MCF 10A (cell line): ENCODE measurements at places on chromosomes 7 and 10. TPM values are rescaled to one million over a fixed set of nuclear protein-coding genes. Genes with fewer than 3 reads are reported as not detected.

Gene A1CF
- total RNA-seq: not detected in 2 replicates

Gene MRM2
- total RNA-seq: 26.9 and 32.1 TPM in 2 replicates

Gene ZP3
- 5.6 TPM in 2 replicates for total RNA-seq

Gene CNPY1
- total RNA-seq: not detected in 2 replicates

DNA sequence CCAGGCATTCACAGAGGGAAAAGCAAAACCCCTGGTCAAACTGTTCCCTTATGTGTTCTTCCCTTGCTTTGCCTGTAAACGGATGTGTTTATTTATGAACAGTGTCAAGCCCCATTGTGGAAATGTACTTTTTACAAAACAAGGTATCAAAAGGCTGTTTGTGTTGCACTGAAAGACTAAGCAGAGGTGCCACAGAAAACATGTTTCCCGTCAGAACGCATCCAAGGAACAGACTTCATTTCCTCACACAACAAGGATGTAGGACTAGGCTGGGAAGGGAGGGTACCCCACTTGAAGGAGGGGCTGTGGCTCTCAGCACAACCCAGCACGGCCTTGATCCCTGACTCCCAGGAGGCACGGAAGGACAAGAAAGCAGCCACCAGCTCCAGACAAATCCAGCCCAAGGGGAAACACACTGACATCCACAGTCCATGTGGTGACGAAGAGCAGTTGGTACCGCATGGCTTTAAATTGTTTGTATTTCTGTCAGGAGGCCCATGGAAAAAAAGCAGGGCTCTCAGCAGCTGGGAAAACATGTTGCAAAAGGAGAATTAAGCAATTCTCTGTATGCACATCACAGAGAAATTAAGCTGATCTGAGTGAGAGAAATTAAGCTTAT, 85.6 kb downstream of the RNF216 start:
- no peaks in the 10 kb centered on the region for H3K27me3 ChIP-seq
- peak; percentile 42 for DNase-seq
- H3K36me3 ChIP-seq: peaks cover 18% of the 10 kb centered on the region
- peaks cover 43% of the 10 kb centered on the region for H3K4me1 ChIP-seq
- H3K4me3 ChIP-seq: no peak overlapping the region

DNA sequence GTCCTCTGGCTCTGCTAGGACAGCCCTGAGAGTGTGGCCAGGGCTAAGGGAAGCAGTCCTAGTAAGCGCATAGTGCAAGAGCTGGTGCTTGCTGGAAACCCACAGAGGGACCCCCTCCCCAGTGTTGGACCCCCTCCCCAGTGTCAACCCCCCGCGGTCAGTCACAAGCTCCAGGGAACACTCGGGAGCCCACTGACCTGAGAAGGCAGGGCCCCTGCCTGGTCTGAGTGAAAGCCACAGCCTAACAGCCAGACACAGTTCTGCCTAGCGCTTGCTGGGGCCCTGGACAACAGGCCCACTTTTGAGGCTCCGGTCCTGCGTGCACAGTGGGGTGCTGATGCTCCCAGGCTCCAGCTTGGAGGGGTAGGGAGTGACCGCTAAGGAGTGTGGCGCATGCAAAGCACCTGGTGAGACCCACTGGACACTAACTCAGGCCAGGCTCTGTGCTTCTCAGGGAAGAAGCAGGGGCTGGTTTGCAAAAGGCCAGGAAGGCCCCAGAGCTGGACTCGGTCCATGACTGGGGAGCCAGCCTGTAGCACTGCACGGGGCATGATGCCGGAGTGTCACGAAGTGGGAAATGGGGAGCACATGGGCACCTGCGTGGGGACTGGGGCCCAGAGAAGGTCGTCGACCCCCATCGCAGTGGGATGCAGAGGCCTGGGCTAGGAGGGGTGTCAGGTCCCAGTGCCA, 175.8 kb upstream of the PPP2R2D start:
- no peak overlapping the region for H3K27ac ChIP-seq
- H3K4me3 ChIP-seq: no peak overlapping the region
- DNase-seq: no peak
- peaks cover 5% of the 10 kb centered on the region for H3K36me3 ChIP-seq

DNA sequence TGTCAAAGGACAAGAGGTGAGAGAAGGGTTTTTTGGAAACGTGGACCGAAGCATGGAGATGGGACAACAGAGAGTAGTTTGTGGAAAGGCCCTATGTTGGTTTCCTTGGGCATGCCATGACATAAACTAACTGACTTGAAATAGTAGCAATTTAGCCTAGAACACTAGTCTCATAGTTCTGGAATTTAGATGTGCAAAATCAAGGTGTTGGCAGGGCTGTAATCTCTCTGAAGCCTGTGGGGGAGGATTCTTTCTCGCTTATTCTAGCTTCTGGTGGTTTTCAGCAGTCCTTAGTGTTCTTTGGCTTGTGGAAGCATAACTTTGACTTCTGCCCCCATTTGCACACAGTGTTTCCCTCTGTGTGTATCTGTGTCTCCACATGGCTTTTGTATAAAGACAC, 283.4 kb downstream of the GFRA1 start:
- no peak overlapping the region for H3K4me3 ChIP-seq
- H3K36me3 ChIP-seq: no peaks in the 10 kb centered on the region
- DNase-seq: no peak
- H3K27ac ChIP-seq: peak overlapping the region; percentile 68
- H3K4me1 ChIP-seq: peaks cover 10% of the 10 kb centered on the region
- no peaks in the 10 kb centered on the region for H3K27me3 ChIP-seq

DNA sequence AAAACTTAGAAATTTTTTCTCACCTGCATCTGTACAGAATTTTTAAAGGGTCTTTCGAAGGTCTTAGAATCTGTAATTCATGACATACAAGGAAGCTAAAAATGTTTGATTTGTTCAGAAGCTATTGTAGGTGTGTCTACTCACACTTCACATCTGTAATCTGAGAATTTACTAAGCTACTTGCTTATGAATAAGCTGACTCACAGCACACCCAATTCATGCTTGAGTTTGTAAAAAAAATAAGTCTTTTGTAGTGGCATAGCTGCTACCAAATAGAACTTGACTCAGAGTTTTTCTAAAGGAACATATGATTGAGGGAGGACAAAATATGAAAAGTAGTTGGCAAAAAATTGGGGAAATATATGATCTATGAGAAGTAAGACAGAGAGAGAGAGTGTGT, 12.7 kb upstream of the AGR2 start:
- H3K4me3 ChIP-seq: no peak overlapping the region
- H3K36me3 ChIP-seq: no peaks in the 10 kb centered on the region
- peak; percentile 41 for DNase-seq
- H3K27ac ChIP-seq: peak overlapping the region; percentile 37
- H3K27me3 ChIP-seq: no peaks in the 10 kb centered on the region

- peak; percentile 56 for DNase-seq
- no peaks in the 10 kb centered on the region for H3K36me3 ChIP-seq
- no peaks in the 10 kb centered on the region for H3K27me3 ChIP-seq
Observed at GRCh38 chr7:34523226-34523918, 134.6 kb upstream of the NPSR1 start.

GRCh38 chr10:10798102-10798863, 219.4 kb upstream of the CELF2 start:
- H3K4me1 ChIP-seq: peaks cover 36% of the 10 kb centered on the region
- no peaks in the 10 kb centered on the region for H3K27me3 ChIP-seq
- no peak for DNase-seq
- no peaks in the 10 kb centered on the region for H3K36me3 ChIP-seq

GRCh38 chr10:129904323-129904722, 59.8 kb downstream of the EBF3 start:
- H3K4me3 ChIP-seq: no peak overlapping the region
- DNase-seq: no peak
- H3K27me3 ChIP-seq: no peaks in the 10 kb centered on the region
- H3K4me1 ChIP-seq: no peaks in the 10 kb centered on the region
- no peak overlapping the region for H3K27ac ChIP-seq

DNA sequence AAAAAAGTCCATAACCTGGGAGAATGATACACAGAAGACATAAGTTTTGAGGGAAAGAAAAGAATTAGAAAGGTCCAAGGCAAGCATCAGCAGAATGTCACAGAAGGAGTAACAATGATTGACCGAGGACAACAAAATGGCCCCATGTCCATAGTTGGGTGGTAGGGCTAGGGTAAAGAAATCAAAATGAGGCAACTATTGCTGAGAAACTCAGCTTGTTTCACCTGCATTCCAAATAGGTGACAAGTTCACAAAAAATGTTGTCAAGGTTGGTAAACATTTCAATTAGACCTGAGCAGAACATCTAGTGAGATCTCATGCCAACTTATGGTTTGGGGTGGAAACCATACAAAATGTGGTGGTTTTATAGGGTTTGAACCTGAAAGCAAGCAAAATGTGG, 22.8 kb upstream of the DLX6 start:
- H3K4me1 ChIP-seq: peaks cover 5% of the 10 kb centered on the region
- no peak overlapping the region for H3K4me3 ChIP-seq
- no peak for DNase-seq
- no peaks in the 10 kb centered on the region for H3K36me3 ChIP-seq

- H3K4me1 ChIP-seq: peaks cover 13% of the 10 kb centered on the region
- H3K36me3 ChIP-seq: peaks cover 6% of the 10 kb centered on the region
- no peak overlapping the region for H3K4me3 ChIP-seq
- DNase-seq: peak; percentile 91
- H3K27me3 ChIP-seq: no peaks in the 10 kb centered on the region
Observed at GRCh38 chr7:33986951-33987947, 81.9 kb downstream of the BMPER start.

DNA sequence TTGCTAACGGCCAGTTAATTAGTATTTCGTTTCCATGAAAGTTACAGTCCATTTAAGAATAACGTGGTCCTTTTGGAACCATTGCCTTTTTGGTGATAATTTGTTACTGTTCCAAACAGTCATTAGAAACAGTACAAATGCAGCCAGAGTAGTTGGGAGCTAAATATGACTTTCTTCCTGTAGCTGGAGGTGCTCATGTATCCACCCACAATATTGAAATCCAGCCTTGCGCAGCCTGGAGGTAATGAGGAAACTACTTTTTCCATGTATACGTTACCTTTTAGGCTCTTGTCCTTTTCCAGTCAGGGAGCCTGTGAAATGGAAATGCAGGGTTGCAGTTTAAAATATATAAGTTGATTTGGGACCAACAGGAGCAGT, 43.6 kb downstream of the LHFPL3 start:
- H3K27me3 ChIP-seq: peaks cover 57% of the 10 kb centered on the region
- H3K27ac ChIP-seq: no peak overlapping the region
- H3K4me1 ChIP-seq: no peaks in the 10 kb centered on the region
- no peak overlapping the region for H3K4me3 ChIP-seq
- no peak for DNase-seq

DNA sequence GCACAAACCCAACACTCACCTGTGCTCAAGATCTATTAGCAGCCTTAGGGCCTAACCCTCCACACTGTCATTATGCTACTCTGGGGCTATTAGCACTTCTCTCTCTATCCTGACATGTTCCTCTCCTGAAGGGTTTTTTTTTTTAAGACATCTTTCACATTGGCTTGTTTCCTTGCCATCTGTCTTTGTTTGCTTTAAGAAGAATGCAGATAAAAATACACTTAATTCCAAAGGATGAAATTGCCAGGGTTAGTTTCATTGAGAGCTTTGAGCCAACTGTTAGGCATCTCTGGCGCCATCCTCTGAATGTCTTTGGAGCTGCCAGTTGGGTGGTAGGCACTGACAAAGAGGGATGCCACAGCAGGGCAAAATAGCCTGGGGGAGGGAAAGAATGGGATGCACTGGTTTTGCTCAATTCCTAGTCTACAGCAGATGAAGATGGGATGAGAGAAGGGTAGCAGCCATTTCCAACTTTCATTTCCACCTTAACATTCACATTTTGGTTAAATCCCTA, 399.2 kb downstream of the SORCS1 start:
- no peaks in the 10 kb centered on the region for H3K36me3 ChIP-seq
- H3K4me3 ChIP-seq: no peak overlapping the region
- H3K27ac ChIP-seq: no peak overlapping the region

GRCh38 chr10:21519397-21519933, 6.0 kb downstream of the SKIDA1 start:
- DNase-seq: no peak
- no peak overlapping the region for H3K27ac ChIP-seq
- H3K4me3 ChIP-seq: no peak overlapping the region
- H3K4me1 ChIP-seq: peaks cover 18% of the 10 kb centered on the region
- no peaks in the 10 kb centered on the region for H3K27me3 ChIP-seq

DNA sequence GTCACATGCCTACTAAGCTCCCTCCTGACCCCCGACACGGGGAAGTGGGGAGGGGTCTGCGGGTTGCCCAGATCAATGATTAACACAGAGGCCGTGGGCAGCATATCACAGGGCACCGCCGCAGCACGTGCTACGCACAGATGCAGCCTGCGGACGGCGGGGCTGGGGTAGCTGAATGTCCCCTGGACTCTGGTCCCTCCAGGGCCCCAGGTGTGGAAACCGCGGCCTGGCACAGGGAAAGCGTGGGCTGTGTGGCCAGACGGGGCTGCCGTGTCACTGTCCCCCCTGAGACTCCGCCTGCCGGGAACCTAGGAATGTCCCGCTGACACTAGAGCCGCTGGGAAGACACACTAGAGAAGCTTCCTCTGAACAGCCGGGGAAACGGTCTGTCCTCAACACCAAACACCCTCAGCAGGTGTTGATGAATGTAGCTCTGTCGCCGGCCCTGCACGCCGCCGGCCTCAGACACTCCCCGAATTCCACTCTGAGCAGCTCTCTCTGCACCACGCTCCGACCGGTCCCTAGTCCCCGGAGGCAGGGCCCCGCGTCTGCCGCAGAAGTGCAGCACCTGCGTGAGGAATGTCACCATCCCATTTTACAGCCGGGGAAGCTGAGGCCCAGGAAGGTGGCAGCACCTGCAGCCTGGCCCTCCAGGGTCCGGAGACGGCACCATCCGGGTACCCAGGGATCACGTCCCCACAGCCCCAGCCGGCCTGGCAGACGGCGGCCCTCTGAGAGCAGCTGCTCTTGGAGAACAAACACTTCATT, 33.4 kb upstream of the PDGFA start:
- no peak for DNase-seq
- H3K27me3 ChIP-seq: no peaks in the 10 kb centered on the region
- no peak overlapping the region for H3K27ac ChIP-seq
- H3K4me3 ChIP-seq: no peak overlapping the region
- H3K36me3 ChIP-seq: peaks cover 5% of the 10 kb centered on the region

GRCh38 chr10:22931948-22932347, 4.1 kb downstream of the ARMC3 start:
- no peaks in the 10 kb centered on the region for H3K4me1 ChIP-seq
- peaks cover 6% of the 10 kb centered on the region for H3K36me3 ChIP-seq
- no peaks in the 10 kb centered on the region for H3K27me3 ChIP-seq
- no peak overlapping the region for H3K4me3 ChIP-seq

GRCh38 chr10:45373003-45373575, 927 bp upstream of the ALOX5 start:
- no peak for DNase-seq
- peaks cover 70% of the 10 kb centered on the region for H3K27me3 ChIP-seq
- H3K36me3 ChIP-seq: no peaks in the 10 kb centered on the region
- no peaks in the 10 kb centered on the region for H3K4me1 ChIP-seq
- no peak overlapping the region for H3K4me3 ChIP-seq
- no peak overlapping the region for H3K27ac ChIP-seq

- peaks cover 16% of the 10 kb centered on the region for H3K36me3 ChIP-seq
- peak overlapping the region; percentile 51 for H3K27ac ChIP-seq
- no peaks in the 10 kb centered on the region for H3K27me3 ChIP-seq
- peak; percentile 42 for DNase-seq
Observed at GRCh38 chr10:75400163-75400770, 1.3 kb downstream of the ZNF503 start.

DNA sequence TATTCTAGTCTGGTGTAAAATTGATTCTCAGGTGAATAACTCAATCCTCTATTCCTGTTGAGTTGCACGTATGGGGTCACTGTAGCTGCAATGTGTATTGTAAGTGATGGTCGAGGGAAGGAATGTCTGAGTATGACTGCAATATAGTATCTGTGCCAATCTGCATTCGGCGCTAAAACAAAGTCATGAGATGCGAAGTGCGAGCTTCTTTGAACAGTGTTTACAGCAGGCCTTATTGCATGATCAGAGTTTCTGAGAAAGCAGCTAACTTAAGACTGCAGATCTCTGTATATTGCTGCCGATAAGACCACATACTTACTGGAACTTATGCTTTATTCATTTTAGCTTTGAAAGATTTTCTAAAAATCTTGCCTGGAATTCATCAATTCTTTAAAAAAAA, 341.7 kb upstream of the BMPER start:
- H3K4me1 ChIP-seq: no peaks in the 10 kb centered on the region
- H3K27me3 ChIP-seq: no peaks in the 10 kb centered on the region
- no peak overlapping the region for H3K4me3 ChIP-seq
- no peaks in the 10 kb centered on the region for H3K36me3 ChIP-seq
